ENCODE measurements at places on chromosomes 1 and 21.
A peak's percentile ranks its signal among the peaks of the same experiment; 100 is the strongest.

DNA sequence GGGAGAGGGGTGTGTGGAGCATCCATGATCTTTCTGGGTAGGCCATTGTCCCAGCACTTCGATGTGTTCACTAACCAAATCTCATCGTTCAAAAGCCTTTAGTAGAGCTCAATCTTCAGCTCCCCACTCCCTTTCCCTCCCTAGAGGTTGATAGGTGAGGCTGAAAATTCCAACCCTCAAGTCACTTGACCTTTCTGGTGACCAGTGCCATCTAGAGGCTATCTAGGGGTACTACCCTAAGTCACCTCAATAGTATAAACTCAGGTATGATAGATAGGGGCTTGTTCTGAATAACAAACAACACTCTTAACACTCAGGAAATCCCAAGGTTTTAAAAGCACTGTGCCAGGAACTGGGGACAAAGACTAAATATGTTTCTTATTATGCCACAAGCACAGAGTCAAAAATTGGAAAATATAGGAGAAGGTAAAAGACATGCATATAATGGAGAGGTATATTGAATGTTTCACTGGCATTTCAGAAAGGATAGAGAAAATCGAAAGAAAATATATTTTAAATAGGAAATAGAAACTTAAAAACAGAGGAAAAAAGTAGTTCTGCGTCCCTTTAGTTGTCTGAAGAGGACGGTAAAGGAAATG, 42.9 kb upstream of the CD53 start:
- DNase-seq, result peak; percentile 29
- H3K4me1 ChIP-seq, result peaks cover 7% of the 10 kb centered on the region
- no peak overlapping the region for H3K27ac ChIP-seq
- H3K36me3 ChIP-seq, result no peaks in the 10 kb centered on the region

DNA sequence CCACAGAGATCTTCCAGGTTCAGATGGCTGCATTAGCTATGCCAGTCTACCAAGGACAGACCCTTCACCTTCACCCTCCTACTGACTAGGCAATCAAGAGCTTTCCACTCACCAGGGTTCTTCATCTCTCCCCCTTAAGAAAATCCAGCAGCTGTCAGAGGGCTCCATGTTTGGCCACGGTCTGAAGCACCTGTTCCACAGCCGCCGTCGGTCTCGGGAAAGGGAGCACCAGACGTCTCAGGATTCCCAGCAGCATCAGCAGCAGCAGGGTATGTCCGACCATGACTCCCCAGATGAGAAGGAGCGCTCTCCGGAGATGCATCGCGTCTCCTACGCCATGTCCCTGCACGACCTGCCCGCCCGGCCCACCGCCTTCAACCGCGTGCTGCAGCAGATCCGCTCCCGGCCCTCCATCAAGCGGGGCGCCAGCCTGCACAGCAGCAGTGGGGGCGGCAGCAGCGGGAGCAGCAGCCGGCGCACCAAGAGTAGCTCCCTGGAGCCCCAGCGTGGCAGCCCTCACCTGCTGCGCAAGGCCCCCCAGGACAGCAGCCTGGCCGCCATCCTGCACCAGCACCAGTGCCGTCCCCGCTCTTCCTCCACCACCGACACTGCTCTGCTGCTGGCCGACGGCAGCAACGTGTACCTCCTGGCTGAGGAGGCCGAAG, 13.8 kb downstream of the TMCC2 start:
- no peak overlapping the region for H3K4me3 ChIP-seq
- no peaks in the 10 kb centered on the region for H3K4me1 ChIP-seq
- no peaks in the 10 kb centered on the region for H3K36me3 ChIP-seq
- DNase-seq, result no peak
- no peaks in the 10 kb centered on the region for H3K27me3 ChIP-seq

- no peak for DNase-seq
- H3K4me1 ChIP-seq, result peaks cover 3% of the 10 kb centered on the region
- H3K36me3 ChIP-seq, result peaks cover 3% of the 10 kb centered on the region
- H3K4me3 ChIP-seq, result no peak overlapping the region
- H3K27me3 ChIP-seq, result peaks cover 26% of the 10 kb centered on the region
Measured at GRCh38 chr1:156409439-156409838, 40.4 kb downstream of the RHBG start.

GRCh38 chr1:235854347-235854746, 12.4 kb downstream of the LYST start:
- peaks cover 58% of the 10 kb centered on the region for H3K4me1 ChIP-seq
- no peak for DNase-seq
- no peak overlapping the region for H3K27ac ChIP-seq
- H3K36me3 ChIP-seq, result peaks cover 3% of the 10 kb centered on the region
- H3K4me3 ChIP-seq, result peak overlapping the region; percentile 68

DNA sequence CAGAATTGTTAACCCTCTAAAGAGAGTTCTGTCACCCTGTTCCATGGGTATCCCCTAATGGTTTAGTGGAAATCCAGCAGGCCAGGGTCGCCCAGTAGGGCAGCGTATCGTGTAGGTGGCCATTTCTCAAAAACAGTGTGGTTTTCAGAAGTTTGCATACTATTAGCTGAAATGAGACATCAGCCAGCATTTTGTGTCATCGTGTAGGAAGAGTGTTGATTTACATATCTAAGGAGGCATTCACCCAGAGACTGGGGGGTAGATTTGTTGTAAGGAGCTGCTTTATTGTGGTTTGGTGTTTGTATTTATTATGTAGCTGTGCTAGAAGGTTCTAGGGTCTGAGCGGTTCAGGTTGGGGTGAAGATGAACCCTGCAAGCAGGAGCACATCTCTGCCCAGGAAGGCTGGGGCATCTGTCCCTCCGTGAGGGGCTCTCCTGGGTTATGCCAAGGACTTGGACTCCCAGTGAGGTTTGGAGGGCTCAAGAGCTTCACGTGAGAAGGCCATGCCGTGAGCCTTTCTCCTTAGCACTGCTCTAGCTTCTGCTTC, 174.4 kb downstream of the PGBD5 start:
- peak overlapping the region; percentile 13 for H3K27ac ChIP-seq
- H3K36me3 ChIP-seq, result peaks cover 34% of the 10 kb centered on the region
- no peaks in the 10 kb centered on the region for H3K27me3 ChIP-seq
- no peak overlapping the region for H3K4me3 ChIP-seq

DNA sequence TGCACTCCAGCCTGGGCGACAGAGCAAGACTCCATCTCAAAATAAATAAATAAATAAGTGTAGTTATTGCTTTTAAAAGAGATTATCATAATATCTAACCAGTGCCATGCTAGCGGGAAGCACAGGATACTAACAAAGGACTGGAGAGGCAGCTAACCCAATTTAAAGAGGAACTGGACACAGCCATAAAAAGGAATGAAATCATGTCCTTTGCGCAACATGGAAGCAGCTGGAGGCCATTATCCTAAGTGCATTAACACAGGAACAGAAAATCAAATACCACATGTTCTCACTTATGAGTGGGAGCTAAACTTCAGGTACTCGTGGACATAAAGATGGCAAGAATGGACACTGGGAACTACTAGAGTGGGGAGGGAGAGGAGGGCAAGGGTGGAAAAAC, 54.9 kb downstream of the TM2D1 start:
- DNase-seq, result no peak
- H3K27me3 ChIP-seq, result no peaks in the 10 kb centered on the region
- no peaks in the 10 kb centered on the region for H3K4me1 ChIP-seq
- no peak overlapping the region for H3K4me3 ChIP-seq
- H3K27ac ChIP-seq, result no peak overlapping the region
- peaks cover 3% of the 10 kb centered on the region for H3K36me3 ChIP-seq

DNA sequence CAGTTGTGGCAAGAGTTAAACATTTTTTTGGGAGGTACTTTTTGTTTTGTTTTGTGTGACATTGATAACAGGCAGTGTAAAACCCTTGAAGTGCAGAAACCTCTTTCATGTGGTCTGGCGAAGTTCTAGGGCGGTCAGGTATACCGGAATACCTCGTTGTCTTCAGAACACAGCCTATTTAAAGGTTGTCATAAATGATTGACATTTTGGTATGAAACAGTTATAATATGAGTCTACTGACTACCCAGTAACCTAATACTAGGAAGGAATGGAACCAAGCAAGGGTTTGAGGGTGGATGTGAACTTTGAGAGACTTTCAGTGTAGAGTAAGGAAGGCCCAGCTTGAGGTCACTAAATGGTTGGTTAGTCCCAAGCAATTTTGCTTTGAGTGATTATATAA, 40.5 kb downstream of the PATJ start:
- H3K27me3 ChIP-seq, result no peaks in the 10 kb centered on the region
- H3K27ac ChIP-seq, result peak overlapping the region; percentile 13

DNA sequence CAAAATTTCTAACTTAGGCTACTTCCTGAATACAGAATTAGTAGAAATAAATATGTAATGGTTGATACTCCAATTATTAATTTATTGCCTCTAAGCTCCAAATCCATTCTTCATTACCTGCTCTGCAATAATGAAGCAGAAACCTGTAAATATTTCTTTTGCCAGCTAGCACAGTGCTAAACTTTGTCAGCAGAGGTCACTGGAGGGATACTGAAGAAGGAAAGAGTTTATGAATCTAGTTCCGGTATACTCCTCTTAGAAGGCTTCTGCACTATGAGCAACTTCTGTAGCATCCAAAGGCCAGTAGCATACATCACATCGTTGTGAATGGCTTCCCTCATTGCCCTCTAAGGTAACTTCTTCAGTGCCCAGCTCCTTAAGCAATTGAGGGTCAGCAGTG, 81.0 kb upstream of the LHX8 start:
- no peaks in the 10 kb centered on the region for H3K27me3 ChIP-seq
- no peak for DNase-seq
- H3K36me3 ChIP-seq, result no peaks in the 10 kb centered on the region
- no peak overlapping the region for H3K4me3 ChIP-seq
- no peak overlapping the region for H3K27ac ChIP-seq

- no peak for DNase-seq
- H3K27ac ChIP-seq, result no peak overlapping the region
- H3K4me3 ChIP-seq, result no peak overlapping the region
- H3K4me1 ChIP-seq, result no peaks in the 10 kb centered on the region
Measured at GRCh38 chr1:208009706-208010444, 99.0 kb upstream of the CD34 start.

GRCh38 chr1:204758601-204759000, 73.1 kb upstream of the LRRN2 start:
- DNase-seq, result no peak
- no peaks in the 10 kb centered on the region for H3K36me3 ChIP-seq
- peaks cover 48% of the 10 kb centered on the region for H3K27me3 ChIP-seq
- H3K27ac ChIP-seq, result no peak overlapping the region
- H3K4me1 ChIP-seq, result peaks cover 4% of the 10 kb centered on the region

DNA sequence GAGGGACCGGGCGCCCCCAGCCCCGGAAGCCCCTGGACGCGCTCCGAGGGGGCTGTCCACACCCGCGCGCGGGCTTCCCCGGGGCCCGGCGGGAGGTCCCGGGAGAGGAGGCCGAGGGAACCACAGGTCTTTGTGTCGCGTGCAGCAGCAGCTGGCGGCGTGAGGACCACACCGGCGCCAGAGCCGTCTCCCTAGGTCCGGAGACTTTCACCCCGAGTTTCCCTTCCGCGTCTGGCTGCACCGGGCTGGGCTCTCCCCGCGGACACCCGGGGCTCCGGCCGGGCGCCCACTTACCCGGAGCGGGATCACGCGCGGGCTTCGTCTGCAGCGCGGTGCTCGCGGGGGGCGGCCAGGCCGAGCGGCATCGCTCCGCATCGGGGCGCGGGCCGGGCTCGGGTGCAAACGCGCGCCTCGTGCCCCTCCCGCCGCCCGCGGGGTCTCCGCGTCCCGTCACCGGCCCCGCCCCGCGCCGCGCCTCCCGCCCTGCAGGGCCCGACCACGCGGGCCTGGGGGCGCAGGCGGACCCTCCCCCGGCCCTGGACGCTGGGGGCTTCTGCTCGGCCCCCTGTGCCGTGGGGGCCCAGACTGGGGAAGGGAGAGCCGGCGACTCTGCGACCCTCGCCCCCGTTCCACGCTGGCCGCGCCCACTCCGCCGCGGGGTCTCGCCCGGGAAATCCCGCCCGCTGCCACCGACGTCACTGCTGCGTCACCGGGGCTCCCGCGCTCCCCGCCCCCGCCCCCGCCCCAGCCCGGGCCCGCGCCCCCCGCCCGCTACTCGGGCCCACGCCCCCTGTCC, at the start of gene GNG4:
TSS of gene GNG4 (minus strand) at position 417 of the 796 bp plus-strand sequence. CDS start 65,946 bp downstream, outside the sequence.
- peak; percentile 21 for DNase-seq
- H3K4me3 ChIP-seq, result peak within 1 kb of the TSS; percentile 81
- H3K27ac ChIP-seq, result no peak within 1 kb of the TSS
- peaks cover 3% of the 10 kb centered on the region for H3K36me3 ChIP-seq
- peaks cover 6% of the 10 kb centered on the region for H3K4me1 ChIP-seq

GRCh38 chr1:151176514-151177045, 799 bp upstream of the TMOD4 start:
- H3K27me3 ChIP-seq, result no peaks in the 10 kb centered on the region
- peaks cover 11% of the 10 kb centered on the region for H3K4me1 ChIP-seq
- DNase-seq, result no peak
- H3K27ac ChIP-seq, result no peak overlapping the region
- peaks cover 60% of the 10 kb centered on the region for H3K36me3 ChIP-seq

- H3K36me3 ChIP-seq, result peaks cover 3% of the 10 kb centered on the region
- no peak within 1 kb of the TSS for H3K27ac ChIP-seq
Measured at GRCh38 chr1:115840605-115841460, at the start of gene NHLH2. Gene NHLH2, minus strand, starts transcription at chr1:115841126. Its CDS starts 2,754 bp downstream, at chr1:115838372.

GRCh38 chr1:37455516-37455915, 18.9 kb upstream of the ZC3H12A start:
- H3K27me3 ChIP-seq, result no peaks in the 10 kb centered on the region
- no peak overlapping the region for H3K27ac ChIP-seq
- H3K36me3 ChIP-seq, result peaks cover 5% of the 10 kb centered on the region
- no peak for DNase-seq

GRCh38 chr1:237428809-237429208, 386.8 kb downstream of the RYR2 start:
- no peak overlapping the region for H3K4me3 ChIP-seq
- no peaks in the 10 kb centered on the region for H3K36me3 ChIP-seq
- H3K27me3 ChIP-seq, result peaks cover 2% of the 10 kb centered on the region
- no peak for DNase-seq
- no peak overlapping the region for H3K27ac ChIP-seq

DNA sequence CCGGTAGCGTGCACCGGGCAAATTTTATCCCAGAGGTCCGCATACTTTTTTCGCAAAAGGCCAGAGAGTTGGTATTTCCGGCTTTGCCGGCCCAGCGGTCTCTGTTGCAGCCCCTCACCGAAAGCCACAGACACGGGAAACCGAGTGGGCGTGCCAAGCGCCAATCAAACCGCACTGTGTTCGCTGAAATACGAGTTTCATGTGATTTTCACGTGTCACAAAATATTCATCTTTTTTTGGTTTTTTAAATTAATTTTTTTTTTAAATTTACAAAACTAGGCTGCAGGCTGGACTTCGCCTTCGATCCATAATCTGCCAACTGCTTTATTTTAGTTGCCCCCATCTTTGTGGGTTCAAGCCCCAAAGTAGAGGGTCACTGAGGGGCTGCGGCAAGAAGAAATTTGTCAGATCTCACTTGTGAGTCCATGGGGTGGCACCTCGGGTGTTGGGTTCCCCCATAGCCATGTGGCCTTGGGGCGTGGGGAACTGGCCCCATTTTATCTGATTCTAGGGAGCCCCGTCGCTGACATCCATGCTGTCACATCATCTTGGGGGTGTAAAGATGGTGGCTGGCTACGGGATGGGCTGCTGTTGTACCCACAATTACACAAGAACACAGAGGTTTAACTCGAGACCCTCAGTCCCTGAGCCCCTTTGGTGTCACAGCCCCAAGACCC, 20.8 kb downstream of the SLC45A1 start:
- no peak for DNase-seq
- H3K27me3 ChIP-seq, result no peaks in the 10 kb centered on the region

Data from effector memory CD8-positive, alpha-beta T cell (primary cell).